ENCODE measurements at places on chromosomes 5 and 9.

DNA sequence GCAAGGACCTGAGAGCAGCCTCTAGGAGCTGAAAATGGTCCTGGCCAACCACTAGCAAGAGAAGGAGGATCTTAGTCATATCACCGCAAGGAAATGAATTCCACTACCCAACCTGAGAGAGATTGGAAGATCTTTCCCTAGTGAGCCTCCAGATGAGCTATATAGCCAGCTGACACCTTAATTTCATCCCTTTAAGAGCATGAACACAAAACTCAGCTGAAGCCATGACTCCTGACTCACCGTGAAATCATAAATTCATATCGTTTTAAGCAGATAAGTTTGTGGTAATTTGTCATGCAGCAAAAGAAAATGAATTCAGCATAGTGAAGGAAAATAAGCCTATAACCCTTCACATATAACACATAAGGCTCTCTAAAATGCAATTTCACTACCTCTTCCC, 23.5 kb downstream of the MAPKAP1 start:
- DNase-seq: no peak

GRCh38 chr5:60184606-60185005, 291.1 kb upstream of the PDE4D start:
- DNase-seq: no peak

DNA sequence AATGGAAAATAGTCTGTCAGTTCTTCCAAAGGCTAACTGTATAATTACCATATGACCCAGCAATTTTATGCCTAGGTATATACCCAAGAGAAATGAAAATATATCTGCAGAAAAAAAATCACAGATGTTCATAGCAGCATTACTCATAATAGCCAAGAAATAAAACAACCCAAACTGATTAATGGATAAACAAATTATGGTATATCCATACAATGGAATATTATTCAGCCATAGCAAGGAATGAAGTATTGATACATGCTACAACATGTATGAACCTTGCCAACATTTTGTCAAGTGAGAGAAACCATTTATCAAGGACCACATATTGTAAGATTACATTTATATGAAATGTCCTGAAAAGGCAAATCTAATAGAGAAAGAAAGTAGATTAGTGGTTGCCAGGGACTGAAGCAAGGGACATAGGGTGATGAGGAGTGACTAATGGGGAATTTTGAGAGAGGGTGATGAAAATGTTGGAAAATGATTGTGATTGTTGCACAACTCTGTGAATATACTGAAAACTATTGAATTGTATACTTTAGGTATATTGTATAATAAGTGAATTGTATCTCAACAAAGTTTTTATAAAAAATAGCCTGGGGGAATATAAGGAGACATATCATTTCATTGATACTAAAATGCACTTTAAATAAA, 114.4 kb downstream of the PBX3 start:
- DNase-seq: no peak

- DNase-seq: no peak
Measured at GRCh38 chr5:167777746-167778145, 513.7 kb upstream of the WWC1 start.

GRCh38 chr5:9853309-9853708, 223.2 kb upstream of the TAS2R1 start:
- no peak for DNase-seq

DNA sequence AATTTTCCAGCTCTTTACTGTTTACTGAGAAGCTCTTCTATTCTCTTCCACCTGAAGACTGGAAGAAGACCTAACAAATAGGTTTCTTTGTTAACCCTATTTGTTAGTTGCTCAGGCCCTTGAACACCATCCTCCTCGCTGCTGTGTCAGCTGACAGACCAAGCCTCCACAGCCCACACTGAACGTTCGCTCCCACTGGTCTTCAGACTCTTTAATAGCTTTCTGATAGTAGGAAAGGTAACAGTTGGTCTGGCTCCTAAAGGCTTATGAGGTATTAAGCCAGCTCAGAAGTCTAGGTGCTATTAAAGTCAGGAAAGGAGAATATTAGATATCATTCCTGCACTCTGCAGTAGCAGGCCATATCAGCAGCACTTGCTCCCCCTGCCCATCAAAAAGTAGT, 23.3 kb upstream of the F2R start:
- no peak for DNase-seq

DNA sequence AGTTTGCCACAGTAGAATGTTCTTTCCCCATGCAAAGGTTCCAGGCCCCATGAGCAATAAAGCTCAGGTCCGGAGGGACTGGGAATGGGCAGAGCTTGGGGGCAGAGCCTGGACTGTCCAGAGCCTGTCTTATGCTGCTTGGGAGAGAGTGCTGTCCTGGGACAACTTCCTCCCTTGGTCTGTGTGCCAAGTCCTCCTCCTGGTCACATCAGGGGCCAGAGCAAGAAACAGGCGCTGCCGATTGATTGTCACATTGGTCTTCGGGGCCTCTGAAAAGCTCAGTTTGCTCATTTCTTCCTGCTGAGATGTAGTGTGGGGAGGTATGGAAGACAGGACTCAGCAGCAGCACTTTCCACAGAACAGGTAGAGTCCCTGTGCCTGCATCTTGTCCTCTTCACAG, 54.0 kb upstream of the FCN1 start:
- DNase-seq: no peak

DNA sequence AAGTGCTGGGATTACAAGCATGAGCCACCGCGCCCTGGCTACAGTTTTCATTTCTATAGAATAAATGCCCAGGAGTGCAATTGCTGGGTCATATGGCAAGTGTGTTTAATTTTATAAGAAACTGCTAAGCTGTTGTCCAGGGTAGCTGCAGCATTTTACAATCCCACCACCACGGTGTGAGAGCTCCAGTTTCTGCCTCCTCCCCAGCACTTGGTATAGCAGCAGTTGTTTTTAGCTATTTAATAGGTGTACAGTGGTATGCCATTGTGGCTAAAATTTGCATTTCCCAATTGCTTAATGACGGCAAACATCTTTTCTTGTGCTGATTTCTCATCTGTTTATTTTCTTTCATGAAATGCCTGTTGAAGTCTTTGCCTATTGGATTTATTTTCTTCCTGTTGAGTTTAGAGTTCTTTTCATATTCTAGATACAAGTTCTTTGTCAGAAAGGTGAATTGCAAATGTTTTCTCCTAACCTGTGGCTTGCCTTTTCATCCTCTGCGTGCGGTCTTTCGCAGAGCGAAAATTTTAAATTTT, 100.3 kb downstream of the NDFIP1 start:
- DNase-seq: no peak

DNA sequence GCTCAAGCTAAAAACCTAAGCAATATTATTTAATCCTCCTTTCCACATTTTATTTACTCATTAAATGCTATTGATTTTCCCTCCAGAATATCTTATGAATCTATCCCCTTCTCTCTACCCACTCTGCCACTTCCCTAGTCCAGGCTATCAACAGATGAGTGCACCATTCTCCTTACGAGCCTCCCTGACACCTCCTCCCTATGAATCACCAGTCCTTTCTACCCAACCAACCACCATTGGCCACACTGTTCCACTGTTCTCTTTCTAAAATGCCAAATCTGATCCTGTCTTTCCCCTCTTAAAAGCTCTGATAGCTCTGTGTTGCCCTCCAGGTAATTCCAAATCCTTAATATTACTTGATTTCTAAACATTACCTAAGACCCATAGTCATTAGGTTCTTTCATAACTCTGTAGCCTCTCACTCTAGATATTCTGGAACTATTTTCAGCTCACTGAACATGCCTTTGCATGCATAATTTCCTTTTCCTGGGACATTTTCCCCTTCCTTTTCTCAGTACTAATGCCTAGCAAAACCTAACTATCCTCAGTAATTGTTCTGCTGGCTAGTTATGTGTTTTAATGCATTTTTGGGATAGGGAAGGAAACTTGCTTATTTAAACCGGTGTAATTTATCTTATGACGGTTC, 126.3 kb downstream of the UNC13B start:
- no peak for DNase-seq

GRCh38 chr5:144638787-144639186, 468.1 kb downstream of the KCTD16 start:
- DNase-seq: no peak

GRCh38 chr5:110968246-110969005, 103.1 kb upstream of the TSLP start:
- no peak for DNase-seq

DNA sequence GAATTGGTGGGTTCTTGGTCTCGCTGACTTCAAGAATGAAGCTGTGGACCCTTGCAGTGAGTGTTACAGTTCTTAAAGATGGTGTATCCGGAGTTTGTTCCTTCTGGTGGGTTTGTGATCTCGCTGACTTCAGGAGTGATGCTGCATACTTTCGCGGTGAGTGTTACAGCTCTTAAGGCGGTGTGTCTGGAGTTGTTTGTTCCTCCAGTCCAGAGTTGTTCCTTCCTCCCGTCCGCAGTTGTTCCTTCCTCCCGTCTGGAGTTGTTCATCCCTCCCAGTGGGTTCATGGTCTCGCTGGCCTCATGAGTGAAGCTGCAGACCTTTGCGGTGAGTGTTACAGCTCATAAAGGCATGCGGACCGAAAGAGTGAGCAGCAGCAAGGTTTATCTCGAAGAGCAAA, 159.6 kb upstream of the ADAMTSL1 start:
- DNase-seq: no peak

DNA sequence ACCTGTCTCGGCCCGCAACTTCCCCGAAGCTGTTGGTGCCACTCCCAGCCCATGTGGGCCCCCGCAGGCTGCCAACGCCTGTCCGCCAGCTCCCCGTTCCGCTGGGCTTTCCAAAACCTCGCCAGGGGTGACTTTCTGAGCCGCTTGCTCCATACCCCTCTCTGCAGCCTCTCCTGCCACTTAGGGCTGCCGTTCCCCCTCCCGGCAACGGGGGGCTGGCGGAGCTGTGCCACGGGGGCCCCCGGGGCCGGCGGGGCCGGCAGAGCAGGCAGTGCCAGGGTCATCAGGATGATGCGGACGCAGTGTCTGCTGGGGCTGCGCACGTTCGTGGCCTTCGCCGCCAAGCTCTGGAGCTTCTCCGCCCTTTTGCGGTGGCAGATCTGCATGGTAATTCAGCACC, 40.8 kb downstream of the FCHO2 start:
- no peak for DNase-seq

DNA sequence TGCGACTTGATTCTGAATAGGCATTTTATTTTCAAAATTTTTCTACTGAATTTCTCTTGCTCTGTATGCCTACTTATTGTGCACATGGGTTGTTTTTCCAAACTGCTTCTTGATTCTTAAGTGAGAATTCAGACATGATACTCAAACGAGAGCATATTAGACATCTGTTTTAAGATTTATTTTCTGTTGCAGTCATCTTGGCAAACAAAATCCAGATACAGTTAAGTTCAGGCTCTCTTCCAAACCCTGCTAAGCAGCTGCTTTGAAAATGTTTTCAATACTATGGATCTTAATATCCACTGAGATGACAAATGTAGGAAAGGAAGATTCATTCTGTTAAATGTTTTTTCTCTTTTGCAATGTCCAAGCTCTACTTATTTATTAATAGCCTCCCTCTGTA, 4.5 kb downstream of the TMEM215 start:
- DNase-seq: no peak

DNA sequence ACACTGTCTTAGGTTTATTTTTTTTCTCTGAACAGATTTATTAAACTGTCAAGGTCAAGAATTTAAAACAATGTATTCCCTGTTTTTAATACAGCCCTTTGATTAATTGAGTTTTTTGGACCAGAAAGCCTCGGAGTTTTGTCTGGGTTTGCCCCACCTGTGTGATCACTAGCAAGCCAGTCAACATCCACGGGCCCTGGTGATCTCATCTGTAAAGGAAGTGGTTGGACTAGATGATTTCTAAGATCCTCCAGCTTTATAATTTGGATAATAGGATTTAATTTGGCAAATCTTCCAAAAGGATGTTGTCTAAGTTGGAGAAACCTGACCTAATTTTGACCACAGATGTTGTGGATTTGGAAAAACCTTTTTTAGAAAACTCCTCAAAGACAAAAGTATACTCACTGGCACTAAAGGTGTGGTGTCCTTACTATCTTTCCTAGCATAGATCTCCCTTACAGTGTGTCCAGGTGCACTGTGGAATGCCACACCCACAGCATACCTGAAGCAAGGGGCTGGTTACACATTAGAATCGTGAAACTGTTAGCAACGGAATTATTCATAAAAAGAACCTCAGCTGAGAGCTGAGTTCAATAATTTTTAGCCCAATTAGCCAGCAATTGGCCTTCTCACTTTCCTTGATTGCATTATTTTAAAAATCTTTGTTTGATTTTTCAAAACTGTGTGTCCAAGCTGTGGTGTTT, 195.6 kb upstream of the ELL2 start:
- no peak for DNase-seq

DNA sequence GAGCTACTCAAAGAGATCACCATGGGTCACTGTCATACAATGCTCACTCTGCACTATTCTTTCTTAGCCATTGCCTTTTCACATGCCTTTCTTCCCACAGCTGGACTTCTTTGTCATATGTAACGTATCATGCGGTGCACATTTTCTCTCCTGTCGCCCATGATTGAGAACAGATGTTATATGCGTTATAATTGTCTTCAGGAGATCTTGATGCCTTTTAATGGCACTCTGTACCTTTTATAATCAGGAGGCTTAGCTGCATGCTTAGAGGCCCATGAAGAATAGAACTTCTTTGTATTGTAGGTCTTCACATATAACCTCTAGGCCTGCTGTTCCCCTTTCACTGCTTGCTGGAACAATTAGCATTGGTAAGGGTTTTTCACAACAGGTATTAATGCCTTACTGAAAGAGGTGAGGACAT, 436.1 kb downstream of the CDH10 start:
- DNase-seq: no peak

DNA sequence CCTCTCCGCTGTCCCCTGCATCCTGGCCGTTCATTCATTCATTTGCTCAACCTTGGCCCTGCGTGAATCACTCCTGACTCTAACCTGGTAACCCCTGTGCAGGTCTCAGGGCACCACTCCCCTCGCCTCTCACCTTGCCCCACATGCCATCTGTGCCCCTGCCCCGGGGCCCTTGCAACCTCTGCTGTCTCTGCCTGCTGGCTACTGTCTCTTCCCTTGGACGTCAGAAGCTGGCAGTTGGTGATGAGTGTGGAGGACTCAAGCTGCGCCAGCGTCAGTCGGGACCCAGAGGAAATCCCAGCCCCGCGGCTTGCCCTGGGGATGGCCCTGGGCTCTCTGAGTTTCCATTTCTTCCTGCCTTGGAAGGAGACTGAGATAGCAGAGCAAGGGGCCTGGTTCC, 154.9 kb downstream of the OLFM1 start:
- DNase-seq: no peak

DNA sequence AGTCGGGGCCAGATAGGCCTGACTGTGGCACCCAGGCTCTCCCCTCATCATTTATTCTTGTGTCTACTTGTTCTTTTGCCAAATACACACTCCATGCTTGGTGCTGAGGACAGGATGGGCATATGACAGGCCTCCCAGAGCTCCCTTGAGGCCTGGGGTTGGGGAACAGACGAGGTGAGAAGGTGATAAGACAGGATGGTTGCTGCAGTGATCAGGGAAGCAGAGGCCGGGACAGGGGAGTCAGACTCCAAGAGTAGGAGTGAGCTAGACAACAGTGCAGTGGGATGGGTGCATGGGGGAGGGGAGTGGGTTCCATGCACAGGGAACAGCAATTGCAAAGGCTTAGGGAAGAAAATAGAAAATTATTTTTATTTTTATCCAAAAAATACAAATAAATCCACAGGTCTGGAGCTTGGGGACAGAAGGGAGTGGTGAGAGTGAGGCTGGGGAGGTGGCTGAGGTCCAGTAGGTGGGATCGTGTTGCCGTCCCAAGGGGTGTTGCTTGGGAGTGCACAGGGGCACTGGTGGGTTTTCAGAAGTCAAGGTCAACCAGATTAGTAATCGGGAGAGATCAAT, 3.4 kb upstream of the AMBP start:
- DNase-seq: no peak

All from stimulated activated naive CD8-positive, alpha-beta T cell treated with anti-CD3 and anti-CD28 coated beads, Interleukin-15, Interleukin-2, amounts not matched to agents 100 U/mL and 50 U/mL, for 24 hours (primary cell).